ENCODE measurements at places on chromosomes 16 and 17.

GRCh38 chr16:58461056-58461455, 38.9 kb upstream of the NDRG4 start:
- DNase-seq = no peak

DNA sequence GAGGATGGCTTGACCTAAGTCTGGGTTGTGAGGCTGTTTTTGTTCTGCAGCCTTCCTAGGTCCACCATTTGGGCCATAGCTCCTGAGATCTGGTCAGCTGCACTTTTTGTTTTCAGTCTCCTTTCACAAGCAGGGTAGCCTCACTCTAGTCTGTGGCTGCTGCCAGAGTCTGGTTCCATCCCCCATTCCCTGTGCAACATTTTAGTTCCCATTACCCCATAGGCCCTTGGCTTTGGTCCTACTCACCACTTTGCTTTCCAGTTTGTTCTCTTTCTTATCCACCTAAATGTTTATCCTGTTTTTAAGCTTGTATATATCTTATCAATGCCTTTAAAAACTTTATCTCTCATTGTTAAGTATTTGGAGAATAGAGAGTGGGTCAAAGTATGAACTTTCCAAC, 6.5 kb upstream of the XYLT2 start:
- DNase-seq = no peak

DNA sequence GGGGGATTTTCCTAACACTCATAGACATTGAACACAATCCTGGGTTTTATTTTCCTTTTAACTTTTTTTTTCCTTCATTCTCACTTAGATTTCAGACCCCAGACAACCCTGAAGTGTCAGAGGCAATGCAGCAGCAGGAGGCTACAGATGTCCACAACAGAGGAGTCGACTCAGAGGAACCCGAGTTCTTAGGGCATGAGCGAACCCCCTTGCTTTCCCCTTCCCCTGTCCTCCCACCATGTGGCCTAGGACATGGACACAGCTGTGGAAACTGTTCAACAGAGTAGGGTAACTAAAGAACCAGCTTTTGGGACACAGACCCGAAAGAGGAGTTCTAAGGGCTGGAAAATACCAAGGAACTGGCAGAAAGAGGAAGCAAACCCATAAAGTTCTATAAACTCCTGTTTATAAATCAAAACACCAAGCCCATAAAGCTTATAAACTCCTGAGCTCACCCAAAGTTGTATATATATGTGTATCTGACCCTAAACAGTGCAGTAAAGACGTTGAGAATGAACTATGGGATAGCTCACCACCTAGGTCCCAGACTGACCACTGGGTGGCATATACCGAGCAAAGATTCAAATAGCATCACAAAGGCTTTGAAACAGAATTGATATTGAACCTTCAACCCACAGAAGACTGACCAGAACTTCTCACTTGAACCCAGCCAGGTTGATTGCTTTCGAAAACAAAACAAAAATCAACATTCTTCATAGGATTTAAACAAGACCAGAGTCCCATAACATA, 33.9 kb downstream of the CMTM4 start:
- peak; percentile 38 for DNase-seq

GRCh38 chr17:55845385-55845784, 94.5 kb downstream of the PCTP start:
- DNase-seq = peak; percentile 63

- DNase-seq = no peak
These were observed 108.8 kb downstream of the ELAC2 start for GRCh38 chr17:12909046-12909445.

GRCh38 chr17:77329741-77330531, 189.2 kb downstream of the SEC14L1 start:
- DNase-seq = no peak

DNA sequence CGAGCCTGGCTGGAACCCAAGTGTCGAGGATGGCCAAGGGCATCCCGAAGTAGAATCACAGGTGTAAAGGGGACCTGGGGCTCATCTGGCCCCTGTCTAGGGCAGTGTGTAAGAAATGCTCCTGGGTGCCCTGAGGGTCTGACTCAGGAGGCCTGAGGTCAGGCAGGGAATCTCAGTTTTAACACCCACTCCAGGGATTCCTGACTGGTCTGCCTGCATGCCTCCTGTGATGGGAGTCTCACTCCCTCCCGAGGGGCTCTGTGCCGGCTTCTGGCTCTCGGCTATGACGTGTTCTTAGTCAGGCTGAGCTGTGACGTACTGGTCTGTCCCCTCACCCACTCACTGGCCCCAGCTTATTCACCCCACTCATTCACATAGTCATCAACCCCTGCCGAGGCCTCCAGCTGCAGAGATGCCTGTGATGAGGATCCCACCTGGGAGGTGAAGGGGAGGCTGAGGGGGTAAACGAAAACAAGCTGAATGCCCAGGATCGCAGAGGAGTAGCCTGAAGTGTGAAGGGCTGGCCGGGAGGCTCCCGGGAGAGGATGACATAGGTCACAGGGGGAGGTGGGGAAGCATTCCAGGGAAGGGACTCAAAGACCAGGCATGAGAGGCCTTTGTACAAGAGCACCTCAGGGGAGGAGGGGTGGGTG, 23.8 kb downstream of the FAM83G start:
- DNase-seq = peak; percentile 36

DNA sequence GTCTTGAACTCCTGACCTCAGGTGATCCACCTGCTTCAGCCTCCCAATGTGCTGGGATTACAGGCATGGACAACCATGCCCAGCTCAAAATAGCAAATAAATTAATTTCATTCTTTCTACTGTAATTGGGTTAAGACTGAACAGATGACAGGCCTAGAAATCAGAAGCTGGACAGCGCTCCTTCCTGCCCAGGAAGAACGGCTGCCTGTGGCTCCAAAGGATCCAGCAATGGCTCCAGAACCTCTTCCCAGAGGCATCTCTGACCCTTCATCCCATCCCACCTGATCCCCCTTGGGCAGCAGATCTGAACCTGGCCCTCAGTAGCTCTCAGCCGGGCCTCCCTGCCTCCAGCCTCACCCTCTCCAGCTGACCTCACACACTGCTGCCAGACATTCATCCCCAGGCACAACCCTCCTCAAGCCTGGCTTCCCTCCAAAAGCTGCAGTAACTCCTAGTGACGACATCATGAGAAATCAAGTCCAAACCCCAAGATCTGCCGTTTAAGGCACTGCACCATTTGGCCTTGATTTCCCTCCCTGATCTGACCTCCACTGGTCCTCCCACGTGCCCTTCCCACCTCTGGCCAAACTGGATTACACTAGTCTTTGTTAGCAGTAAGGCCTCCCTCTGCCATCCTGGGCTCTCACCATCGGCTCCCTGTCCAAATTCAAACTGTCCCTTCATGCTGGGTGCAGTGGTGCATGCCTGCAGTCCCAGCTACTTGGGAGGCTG, 3.1 kb upstream of the MIF4GD start:
- DNase-seq = no peak

GRCh38 chr17:42182927-42183734, 2.1 kb downstream of the HCRT start:
- DNase-seq = peak; percentile 71

DNA sequence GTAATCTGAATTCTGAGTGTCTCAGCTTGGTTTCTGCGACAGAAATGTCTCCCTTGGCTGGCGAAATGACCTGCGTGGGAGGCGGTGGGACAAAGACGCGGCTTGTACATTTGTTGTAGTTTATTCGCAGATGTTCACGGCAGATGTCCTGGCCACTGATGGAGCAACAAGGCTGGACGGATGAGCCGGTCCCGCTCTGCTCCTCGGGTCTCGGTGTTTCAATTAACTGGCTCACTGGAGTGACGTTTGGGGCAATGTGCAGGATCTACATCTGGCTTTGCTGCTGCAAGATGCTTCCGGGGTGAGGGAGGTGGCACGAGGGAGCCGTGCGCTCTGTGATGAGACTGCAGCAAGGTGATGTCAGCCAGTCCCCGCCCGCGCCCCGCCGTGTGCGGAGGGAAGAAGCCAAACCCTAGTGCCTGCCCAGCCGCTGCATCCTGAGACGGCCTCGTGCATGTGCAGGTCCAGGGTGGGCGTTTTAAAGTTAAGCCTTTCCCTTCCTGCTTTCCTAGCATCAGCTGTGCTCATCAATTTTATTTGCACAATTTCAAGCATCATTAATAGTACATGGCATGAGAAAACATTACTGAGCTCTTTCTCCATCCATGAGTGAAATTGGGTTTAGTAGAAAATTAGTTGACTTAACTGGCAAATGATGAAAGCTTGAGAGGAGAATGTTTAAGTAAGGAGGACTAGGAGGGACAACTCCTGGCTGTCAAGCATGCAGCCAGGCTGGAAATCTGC, 44.4 kb downstream of the MGAT5B start:
- DNase-seq = no peak

GRCh38 chr17:74392848-74393247, 25.5 kb downstream of the GPR142 start:
- no peak for DNase-seq

- DNase-seq = no peak
These were observed 161.5 kb upstream of the TOX3 start for GRCh38 chr16:52708476-52708875.

DNA sequence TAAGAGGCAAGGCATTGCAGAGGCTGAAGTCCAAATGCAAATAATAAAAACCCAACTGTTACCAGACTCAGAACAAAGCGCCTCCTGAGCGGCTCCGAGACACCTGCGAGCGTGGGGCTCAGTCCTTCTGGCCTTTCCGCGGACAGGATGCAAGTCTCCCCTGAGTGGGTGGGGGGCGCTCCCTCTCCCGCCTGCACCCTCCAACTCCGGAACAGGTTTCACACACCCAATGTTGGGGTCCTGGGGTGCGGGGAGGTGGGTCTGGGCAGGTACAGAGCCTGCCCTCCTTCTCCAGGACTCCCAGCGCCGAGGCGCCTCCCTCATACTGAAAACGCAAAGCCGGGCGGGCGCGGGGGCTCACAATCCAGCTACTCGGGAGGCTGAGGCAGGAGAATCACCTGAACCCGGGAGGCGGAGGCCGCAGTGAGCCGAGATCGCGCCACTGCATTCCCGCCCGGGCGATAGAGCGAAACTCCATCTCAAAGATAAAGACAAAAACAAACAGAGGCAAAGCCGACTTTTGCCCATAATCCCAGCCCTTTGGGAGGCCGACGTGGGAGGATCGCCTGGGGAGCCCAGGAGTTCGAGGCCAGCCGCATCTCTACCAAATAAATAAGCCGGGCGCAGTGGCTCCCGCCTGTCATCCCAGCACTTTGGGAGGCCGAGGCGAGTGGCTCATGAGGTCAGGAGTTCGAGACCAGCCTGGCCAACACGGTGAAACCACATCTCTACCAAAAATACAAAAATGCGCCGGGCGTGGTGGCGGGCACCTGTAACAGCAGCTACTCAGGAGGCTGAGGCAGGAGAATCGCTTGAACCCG, 893 bp downstream of the GINS2 start:
- DNase-seq = no peak

GRCh38 chr17:17815062-17815406, 21.8 kb downstream of the SREBF1 start:
- no peak for DNase-seq

All from HuH-7 (cell line).